ENCODE measurements at places on chromosomes 2 and 18. TPM values are rescaled to one million over a fixed set of nuclear protein-coding genes. Genes with fewer than 3 reads are reported as not detected.

The LYG2 gene
- total RNA-seq = not detected

The LRATD1 gene
- total RNA-seq = 14.2 TPM

The PROM2 gene
- total RNA-seq = 24.7 TPM

The TACR1 gene
- not detected for total RNA-seq

The DLGAP1 gene
- total RNA-seq = 9.0 TPM

The GTF3C2 gene
- 83.8 TPM for total RNA-seq

The PTH2R gene
- total RNA-seq = 0.71 TPM

The ADD2 gene
- 0.14 TPM for total RNA-seq

The HOXD8 gene
- not detected for total RNA-seq
